ENCODE measurements at places on chromosomes 12 and 14. TPM values are rescaled to one million over a fixed set of nuclear protein-coding genes. Genes with fewer than 3 reads are reported as not detected.

L2HGDH gene
- 9.8 TPM for polyA plus RNA-seq

SSTR1 gene
- polyA plus RNA-seq, result 1.6 TPM

TBX3 gene
- polyA plus RNA-seq, result 60.0 TPM

DIO2 gene
- 0.76 TPM for polyA plus RNA-seq

MYF5 gene
- not detected for polyA plus RNA-seq

TMTC1 gene
- polyA plus RNA-seq, result 28.6 TPM

GDF3 gene
- 0.55 TPM for polyA plus RNA-seq

RABGGTA gene
- polyA plus RNA-seq, result 18.2 TPM

- DNase-seq, result no peak
These were observed 928 bp downstream of the TBX3 start for GRCh38 chr12:114682785-114683708.

- DNase-seq, result no peak
These were observed 56.4 kb upstream of the ATP2A2 start for GRCh38 chr12:110224379-110225304.

DNA sequence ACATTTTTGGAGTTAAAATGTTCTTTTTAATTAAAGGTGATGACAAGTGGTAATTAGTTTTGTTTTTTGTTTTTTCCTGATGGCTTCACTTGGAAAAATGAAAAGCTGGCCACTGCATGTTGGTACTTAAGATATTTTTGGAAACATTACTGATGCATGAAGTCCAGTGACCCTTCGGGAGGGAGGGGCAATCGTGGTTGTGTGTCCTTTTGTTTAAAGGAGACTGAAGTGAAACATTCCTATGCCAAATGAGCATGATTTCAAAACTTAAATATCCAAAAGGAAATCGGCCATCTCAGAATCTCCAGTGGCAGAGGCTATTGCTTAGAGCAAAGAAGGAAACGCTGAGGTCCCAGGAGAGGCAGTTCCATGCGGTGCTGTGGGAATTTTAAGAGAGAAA, 20.1 kb downstream of the LTBP2 start:
- no peak for DNase-seq

DNA sequence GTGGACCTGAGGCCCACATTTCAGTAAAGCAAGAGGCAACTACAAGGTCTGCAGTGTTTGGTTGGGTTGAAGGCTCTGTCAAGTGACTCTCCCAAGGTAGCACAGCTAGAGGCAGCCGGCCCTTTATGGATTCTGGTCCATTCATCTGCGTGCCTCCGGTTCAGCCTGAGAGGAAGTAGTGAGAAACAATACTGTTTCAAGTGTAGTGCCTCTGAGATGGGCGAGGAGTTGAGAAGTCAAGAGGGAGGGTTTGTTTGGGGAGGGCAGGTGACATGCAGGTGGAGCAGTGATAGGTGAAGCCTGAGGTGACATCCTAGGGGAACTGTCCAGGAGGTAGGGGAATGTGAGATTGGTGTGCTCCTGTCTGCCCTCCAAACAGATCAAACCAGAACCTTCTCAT, 933.5 kb downstream of the VRK1 start:
- no peak for DNase-seq

DNA sequence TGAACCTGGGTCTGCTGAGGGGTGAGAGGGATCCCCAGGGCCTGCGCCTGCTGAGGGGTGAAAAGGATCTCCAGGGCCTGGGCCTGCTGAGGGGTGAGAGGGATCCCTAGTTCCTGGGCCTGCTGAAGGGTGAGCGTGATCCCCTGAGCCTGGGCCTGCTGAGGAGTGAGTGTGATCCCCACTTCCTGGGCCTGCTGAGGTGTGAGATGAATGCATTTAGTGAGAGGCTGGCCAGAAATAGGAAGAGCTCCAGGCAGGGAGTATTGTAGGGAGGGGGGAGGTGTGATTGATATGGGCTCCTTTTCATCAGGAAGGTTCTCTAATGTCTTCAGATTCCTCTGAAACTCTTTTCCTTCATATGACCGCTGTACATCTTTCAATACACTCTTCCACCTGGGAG, 43.0 kb downstream of the FAM186A start:
- no peak for DNase-seq

- no peak for DNase-seq
These were observed 330.4 kb downstream of the MED13L start for GRCh38 chr12:115946867-115947695.

DNA sequence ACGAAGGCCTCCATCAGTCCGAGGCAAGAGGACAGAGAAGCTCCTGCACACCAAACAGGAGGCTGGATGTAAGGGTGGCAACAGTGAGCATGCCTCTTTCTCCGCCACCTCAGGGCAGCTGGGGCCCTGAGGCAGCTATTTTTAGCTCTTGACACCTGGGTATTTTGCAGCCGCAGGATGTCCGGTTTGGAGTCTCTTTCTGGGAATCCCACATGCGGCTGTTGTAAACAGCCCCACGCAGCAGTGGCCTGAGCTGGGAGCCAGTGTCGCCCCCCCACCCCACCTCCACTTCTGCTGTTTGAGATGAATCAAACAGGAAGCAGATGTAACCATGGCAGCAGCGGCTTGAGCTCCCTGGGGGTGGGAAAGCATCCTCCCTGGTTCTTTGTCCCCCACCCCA, 11.7 kb downstream of the HDAC7 start:
- DNase-seq, result no peak

DNA sequence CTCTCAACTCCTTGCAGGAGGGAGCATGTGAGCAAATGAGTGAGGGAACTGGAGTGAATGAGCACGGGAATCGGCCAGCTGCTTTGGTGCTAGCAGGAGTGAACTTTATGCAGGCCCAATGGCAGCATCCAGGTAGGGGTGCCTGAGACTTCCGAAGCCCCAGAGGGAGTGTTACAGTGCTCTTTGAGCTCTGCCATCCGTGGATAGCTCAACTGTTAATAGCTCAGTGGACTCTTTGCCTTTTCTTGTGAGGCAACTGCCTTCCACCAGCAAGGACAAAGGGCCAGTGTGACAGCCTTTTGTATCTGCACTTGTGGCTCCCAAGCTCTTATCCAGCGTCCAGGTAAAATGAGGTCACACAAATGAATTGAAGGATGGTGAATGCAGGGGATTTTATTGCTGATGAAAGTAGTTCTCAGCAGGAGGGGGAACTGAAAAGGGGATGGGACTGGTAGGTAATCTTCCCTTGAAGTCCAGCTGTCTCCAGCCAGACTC, 12.9 kb downstream of the CREBL2 start:
- no peak for DNase-seq

- DNase-seq, result no peak
These were observed 53.5 kb downstream of the FSCB start for GRCh38 chr14:44453433-44454171.

GRCh38 chr12:23906329-23906728, 43.1 kb downstream of the SOX5 start:
- no peak for DNase-seq

DNA sequence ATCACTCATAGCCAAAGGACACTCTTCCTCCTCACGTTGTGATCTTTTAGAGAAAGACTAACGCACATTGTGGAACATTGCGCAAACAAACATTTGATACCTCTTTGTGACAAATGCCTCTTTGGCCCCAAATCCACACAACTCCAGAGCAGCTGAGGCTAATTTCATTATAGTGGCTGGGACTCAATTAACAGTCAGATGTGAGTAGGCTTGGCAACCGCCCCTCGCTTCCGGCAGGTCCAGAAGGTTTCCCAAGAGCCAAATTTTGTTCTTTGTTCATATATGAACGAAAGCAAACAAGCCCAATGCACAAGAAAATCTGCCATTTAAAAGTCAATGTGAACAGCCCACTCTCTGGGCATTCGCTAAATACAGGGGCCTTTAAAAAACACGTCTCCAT, 273.9 kb downstream of the GLT1D1 start:
- DNase-seq, result no peak

DNA sequence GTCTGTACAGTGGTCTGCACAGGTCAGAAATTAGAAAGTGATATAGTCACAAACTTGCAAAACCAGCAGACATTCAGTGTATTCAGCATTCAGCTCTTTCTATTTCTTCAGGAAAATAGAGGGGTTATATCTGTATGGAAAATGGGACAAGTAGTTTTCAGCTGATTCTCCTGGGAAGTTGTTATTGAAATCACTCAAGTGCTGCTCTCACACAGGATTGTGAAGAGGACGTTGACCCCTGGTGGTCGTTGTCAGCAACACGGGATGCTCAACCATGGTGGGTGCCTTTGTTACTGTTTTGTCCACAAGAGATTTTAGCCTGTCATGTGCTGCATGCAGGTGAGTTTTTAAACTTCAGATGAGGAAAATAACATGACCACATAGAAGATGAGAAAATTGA, 981.8 kb downstream of the TMEM121 start:
- no peak for DNase-seq

- no peak for DNase-seq
These were observed 1.0 kb upstream of the SINHCAF start for GRCh38 chr12:31326736-31327659.

DNA sequence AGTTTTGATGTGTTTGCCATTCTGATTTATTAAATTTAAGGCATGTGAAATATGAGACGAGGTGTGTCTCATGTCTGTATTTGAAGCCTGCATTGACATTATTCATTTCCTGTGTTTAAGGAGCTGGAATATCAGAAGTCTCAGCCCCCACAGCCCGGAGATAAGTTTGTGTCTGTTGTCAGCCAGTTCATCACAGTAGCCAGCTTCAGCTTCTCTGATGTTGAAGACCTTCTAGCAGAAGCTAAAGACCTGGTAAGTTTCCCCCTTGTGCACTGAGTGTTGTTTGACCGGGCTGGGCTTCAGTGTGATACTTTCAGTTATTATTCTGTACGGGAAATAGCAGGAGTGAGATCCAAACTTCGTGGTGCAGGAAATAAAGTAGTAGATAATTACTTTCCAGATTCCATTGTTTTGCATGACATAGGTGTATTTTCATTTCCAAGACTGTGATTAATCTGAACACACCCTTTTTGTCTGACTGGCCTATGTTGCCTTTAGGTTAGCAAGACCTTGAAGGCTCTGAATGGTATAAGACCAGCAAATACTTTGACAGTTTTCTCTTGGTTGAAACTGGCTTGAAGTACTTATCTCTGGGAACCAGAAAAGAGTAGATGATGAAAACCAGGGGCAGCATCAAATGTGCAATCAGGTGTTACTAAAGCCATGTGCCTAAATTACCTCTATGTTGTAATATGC, 101.5 kb downstream of the GPR135 start:
- no peak for DNase-seq

DNA sequence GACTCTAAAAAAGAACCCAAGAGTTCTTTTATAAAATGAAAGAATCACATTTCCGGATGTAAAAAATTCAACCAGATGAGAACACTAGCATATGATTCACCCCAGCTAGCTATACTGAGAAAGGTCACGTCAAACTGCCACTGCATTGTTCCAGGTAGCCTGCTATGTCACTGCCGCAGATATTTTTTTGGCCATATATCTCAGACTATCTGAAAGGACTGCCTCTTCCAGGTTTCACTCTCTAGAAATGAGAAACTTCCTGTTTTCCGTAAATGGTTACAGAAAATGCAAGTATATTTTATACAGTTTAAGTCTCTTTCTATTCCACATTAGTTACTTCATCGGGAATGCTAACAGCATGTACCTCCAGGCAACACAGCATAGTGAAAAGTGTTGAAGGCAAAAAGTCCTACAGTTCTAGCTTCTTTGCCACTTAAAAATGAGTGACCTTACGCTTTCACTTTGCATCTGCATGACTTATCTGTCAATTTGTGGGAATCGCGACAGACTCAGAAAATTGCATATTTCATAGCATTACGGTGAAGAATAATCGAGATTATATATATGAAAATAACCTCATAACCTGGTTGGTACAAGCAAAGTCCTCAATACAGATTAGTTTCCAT, 105.2 kb downstream of the MED13L start:
- no peak for DNase-seq

DNA sequence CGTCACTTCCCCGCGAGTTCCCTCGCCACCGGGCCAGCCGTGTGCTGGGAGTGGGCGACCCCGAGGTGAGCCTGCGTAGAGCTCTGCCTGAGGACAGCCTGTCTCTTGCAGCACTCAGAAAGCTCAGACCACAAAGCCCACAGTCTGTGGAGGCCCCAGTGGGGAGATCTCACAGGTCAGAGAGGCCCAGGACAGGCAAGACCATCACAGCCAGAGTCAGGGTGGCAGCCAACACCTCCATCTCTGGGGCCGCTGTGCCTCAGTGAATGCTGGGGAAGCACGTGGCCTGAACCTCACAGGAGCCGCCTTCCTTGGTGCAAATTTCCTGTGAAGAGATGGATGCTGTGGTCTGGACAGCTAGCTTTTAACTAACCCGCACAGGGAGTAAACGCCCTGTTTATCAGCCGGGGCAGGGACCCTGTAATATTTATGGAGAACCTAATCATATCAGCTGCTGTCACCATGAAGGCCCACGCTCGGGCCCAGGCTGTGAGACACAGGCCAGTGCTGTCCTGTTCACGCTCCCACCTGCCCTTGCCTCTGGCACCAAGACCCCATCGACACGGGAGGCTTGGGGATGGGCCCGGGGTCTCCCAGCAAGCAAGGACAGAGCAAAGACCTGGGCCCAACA, 56.9 kb downstream of the CDC42BPB start:
- DNase-seq, result no peak

GRCh38 chr14:63745858-63746425, 18.1 kb upstream of the SGPP1 start:
- no peak for DNase-seq

DNA sequence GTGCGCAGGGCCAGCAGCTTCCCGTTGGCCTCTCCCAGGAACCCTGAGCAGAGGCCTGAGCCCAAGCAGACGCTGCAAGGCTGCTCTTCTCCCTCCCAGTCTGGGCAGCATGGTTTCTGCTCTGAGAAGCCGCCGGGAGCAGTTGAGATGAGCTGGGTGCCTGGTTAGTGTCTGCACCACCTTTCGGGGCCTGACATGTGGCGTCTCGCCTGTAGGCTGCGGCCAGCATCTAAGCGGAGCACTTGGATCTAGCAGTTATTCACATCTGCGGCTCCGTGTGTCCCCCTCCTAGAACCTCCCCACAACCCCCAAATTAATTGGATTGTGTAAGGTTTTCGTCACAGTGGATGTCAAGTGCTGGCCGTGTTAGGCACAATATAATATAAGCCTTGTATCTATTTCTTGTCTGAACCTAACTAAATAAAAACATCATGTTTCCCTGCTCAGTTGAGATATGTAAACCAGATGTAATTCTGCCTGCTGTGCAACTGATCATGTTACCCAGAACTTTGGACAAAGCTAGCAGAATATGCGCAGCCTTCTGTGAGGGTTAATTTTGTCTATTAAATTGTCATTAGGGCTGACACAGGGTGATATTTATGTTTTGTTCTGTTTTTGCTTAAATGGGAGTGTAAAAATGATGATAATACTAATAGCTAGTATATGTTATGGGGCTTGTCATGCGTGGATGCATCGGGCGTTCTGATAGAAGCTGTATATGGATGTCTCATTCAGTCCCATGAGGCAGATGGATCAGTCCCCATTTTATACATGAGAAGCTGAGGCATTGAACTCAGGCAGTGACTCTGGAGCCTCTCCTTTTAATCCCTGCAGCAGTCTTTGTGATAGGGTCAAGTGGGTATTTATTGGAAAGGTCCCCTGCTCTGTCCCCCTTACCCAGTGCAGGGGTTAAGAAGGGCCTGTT, 45.8 kb downstream of the ELK3 start:
- DNase-seq, result no peak
